ENCODE measurements at places on chromosomes 4 and X.

GRCh38 chr4:120611092-120611491, 311.4 kb downstream of the PRDM5 start:
- DNase-seq, result no peak

DNA sequence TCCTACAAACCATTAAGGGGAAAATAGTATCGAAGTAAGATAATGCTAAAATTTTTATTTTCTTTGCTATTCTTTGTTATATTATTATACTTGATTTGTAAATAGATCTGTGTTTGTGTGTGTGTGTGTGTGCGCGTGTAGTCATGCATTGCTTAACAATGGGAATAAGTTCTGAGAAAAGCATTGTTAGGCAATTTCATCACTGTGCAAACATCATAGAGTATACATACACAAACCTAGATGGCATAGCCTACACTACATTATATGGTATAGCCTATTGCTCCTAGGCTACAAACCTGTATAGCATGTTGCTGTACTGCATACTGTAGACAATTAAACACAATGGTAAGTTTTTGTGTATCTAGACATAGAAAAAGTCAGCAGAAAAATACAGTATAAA, 17.1 kb downstream of the MTTP start:
- no peak for DNase-seq

DNA sequence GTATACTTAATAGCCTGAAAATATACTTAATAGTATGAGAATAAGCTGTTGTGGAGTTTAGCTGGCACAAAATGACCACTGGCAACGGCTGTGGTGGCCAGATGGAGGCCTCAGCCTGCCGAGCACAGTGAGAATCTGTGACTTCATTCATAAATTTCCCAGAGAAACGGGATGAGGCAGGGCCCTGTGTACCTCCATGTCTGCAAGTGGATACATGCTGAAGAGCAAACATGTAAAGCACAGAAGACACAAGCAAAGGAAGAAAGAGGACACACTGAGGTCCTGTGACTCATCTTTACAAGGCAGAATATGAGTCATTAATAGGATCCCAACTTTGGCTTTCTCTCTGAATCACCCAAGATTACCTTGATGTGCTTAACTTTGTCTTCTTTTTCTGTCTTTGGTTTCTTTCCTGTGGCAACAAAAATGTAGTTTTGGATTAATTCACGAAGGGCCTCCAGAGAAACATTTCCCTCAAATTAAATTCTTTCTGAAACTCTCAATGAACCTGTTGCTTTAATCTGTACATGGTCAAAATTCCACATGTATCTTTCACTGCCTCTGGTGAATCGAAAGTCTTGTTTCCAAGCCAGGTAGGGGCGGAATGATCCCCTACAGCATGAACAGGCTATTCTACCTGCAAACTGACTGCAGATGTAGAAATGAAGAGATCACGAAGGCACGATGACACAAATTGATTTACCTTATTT, 56.4 kb downstream of the IRF2 start:
- DNase-seq, result peak; percentile 42

GRCh38 chrX:118216087-118216486, 99.5 kb upstream of the KLHL13 start:
- no peak for DNase-seq

DNA sequence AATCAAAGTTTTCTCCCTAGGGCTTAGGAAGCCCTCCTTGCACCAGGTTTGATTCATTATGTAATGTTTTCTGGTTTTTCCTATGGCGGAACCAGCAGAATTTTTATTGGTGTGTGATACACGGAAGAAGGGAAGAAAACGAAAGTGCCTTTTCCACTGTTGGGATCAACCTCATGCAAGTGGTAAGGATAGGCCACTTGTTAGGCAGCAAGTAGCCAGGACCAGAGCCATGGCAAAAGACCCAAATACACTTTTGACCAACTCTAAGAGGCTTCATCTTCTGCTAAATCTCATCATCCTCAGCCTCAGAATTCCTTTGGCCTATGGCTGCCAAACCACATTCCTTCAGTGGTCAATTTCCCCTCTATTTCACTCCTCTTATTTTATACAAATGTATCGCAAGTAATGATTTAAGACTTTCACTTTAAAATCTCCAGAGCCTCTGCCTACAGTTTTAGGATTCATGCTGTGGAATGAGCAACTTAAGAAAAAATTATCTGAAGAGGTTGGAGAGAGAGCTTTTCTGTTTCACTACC, 21.2 kb downstream of the PPAT start:
- DNase-seq, result no peak

DNA sequence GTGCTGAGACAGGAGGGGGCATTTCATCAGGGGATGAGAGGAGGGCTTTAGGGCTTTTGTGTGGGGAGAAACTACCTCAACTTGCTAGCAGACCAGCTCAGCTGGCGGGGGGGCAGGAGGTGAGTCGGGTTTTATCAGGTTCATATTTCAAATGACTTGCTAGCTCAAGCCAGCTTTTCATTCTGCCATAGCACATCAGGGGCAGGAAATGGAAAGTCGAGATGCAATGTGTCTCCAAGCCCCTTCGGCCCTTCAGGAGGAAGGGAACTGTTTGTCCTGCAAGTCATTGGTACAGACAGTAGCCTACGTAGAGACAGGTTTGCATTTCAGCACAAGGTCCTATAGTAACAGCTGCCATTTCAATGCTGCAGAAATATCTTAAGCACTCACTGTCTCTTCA, 194.1 kb downstream of the PTTG2 start:
- DNase-seq, result no peak

GRCh38 chr4:6886886-6887285, 22.7 kb upstream of the TBC1D14 start:
- DNase-seq, result no peak

DNA sequence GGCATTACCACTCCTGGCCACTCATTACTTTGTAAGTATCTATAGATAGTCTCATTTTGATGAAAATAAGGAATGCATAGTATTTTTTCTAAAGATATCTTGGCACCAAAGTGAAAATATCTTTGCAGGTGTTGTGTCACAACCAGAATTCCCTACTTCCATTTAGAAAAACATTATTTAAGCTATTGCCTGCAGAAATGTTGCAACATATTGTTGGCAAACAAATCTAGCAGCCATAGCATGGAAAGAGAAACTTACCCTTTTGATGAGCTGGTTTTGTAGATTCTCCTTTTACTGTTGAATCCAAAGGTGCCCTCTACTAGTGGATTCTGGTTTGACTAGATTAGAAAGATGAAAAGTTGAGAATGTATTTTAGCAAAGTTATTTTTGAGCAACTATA, 138.8 kb downstream of the AREG start:
- no peak for DNase-seq

DNA sequence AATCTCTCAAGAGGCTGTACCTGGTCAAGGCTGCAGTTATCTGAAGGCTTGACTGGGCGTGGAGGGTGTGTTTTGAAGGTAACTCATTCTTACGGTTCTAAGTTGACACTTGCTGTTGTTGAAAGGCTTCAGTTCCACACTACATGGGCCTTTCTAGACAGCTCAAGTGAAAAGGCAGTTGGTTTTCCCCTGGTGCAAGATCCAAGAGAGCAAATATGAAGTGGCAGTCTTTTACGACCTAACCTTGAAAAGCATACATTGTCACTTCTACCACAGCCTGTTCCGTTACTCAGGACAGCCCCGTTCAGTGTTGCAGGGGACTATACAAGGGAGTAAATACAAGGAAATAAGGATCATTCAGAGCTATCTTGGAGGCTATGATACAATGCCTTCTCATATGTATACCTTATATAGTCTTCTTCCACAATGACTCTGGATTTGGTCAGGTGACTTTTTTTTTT, 46.2 kb downstream of the PDS5A start:
- no peak for DNase-seq

GRCh38 chrX:20373063-20373462, 106.4 kb upstream of the RPS6KA3 start:
- no peak for DNase-seq

DNA sequence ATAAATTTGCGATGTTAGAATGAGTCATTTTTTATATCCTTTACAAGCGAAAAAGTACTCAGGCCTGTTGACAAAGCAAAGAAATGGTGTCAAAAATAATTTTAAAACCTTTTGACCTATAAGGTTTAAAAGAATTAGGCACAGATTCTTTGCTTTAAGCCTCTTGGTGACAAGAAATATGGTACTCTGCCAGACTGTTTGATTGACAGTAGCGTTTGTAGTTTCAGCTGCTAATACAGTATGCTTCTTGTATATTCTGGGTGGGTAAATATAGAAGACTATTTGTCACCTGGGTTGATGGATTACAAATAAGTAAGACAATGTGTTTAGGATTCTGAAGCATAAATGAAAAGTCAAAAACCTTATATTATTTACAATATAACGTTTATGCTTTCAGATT, 193.1 kb upstream of the PITX2 start:
- DNase-seq, result no peak

DNA sequence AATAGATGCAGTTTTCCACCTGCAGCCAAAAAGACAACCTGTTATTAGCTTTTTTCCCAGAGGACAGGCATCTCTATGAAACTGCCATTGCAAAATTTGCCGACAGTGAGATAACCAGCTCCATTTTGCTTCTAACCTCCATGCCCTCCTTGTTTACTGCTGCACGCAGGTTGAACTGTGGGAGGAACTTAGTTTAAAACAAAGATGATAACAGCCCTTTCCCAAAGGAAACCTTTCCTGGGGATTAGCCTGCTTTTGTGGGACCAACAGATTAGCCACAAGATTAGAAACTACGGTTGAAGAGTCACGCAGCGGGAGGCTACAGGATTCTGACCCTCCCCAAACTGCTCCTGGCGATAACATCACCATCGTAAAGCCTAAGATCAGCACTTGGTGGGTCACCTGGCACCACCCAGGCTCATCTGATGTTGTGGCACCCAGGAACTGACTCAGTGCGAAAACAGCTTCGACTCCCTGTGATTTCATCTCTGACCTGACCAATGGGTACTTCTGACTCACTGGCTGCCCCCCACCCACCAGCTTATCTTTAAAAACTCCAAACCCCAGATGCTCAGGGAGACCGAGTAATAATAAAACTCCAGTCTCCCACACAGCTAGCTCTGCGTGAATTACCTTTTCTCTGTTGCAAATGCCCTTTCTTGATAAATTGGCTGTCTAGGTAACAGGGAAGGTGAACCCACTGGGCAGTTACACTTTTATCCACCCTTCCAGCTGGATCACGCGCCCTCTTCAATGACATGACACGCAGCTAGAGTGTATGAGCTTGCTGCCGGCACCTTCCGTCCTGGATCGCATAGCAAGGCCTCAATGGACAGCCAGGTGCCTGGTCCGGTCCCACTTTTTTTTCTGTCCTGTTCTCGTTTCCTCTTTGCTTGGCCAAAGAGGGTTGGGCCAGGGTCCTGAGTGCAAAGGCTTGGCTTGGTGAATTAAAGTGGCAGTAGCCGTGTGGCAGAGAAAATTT, 27.2 kb downstream of the NOP14 start:
- no peak for DNase-seq

GRCh38 chr4:106738121-106738520, 298.0 kb downstream of the DKK2 start:
- no peak for DNase-seq

GRCh38 chrX:17846045-17846444, 15.1 kb downstream of the RAI2 start:
- DNase-seq, result no peak

DNA sequence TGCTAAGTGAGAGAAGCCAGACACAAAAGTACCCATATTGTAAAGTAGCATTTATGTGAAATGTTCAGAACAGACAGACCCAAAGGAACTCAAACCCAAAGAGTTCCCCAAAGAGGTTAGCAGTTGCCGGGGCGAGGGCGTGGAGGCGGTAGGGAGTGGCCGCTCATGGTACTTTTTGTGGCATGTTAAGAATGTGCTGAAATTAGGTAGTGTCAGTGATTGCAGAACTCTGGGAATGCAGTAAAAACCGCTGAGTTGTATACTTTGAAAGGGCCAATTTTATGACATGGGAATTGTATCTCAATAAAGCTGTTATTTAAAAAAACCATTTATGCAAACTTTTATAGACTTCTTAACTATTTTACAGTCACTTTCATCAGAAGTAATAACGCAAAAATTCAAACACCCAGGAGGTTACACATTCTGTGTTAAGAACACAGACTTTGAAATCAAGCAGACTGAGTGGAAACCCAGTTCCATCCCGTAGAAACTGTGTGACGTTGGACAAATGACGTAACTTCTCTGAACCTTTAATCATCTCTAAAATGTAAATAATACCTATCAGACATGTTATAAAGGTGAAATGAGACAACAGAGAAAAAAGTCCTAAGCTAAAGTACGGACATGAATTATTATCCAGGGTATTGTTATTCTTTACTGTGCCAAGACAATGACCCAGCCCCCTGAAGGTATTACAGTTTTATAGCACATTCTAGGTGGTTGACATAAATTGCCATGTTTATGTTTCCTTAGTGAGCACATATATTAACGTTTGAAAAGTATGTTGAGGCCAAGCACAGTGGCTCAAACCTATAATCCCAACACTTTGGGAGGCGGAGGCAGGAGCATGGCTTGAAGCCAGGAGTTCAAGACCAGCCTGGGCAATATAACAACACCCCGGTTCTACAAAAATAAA, 19.7 kb downstream of the ZFP42 start:
- no peak for DNase-seq

DNA sequence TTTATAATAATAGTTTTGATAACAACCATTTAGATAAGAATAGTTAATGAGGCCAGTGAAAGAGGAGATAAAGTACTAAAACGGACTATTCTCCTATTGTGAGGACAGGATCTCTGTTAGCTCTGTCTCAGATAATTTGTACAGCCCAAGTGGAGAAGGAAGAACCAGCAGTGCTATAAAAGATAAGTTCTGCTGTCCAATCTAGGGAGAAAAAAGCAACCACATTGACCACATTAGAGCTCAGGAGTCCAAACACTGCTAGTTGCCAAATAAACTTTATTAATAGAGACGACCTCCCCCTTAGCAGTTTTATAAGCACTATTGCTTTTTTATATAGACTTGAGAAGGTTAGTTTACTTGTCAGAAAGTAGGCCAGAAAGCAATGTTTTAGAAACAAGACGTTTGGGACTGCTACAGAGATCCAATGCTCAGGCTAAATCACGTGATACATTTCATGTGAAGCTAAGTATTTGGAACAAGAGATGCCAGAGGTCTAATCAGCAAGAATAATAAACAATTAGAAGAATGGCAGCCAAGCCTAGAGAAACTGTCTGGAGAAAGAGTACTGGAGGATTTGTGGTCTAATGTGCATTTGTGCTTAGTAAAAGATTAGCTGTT, 15.9 kb downstream of the IL15 start:
- peak; percentile 82 for DNase-seq

- peak; percentile 32 for DNase-seq
These were observed 68.7 kb downstream of the MGST2 start for GRCh38 chr4:139734201-139734874.

Measured in fibroblast of the conjunctiva (primary cell).